Endothelial cell (in vitro differentiated cells): ENCODE measurements at places on chromosomes 7 and 10. TPM values are rescaled to one million over a fixed set of nuclear protein-coding genes. Genes with fewer than 3 reads are reported as not detected.
A peak's percentile ranks its signal among the peaks of the same experiment; 100 is the strongest.

GRCh38 chr10:131817866-131818509 lies 82.8 kb upstream of the PPP2R2D start:
- no peak for DNase-seq

The KLF14 gene
- not detected for total RNA-seq

GRCh38 chr10:57624856-57625592 lies 642.7 kb downstream of the IPMK start:
- DNase-seq, result no peak

GRCh38 chr7:100590077-100590737 lies 4.1 kb downstream of the FBXO24 start:
- no peak for DNase-seq

The LRRC18 gene
- not detected for total RNA-seq

The CYTH3 gene
- 24.3 TPM for total RNA-seq

DNA sequence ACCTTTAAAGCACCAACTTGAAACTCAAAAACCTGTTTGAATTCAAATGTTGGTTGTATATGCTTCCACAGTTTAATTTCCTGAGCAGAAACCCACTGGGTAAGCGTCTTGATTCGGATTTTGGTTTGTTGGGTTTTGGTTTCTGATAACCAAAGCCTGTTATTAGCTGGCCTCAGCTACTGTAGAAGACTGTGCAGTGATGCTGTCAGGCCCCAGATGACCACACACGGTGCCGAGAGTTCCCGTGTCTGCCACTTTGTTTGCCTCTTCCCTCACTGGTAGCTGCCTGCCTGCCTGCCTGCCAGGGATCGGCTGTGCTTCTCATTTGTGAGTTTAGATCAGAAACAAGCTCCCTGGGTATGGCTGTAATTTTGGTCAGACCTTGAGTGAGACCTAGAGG lies 5.6 kb downstream of the MDH2 start:
- DNase-seq, result no peak

The RAPGEF5 gene
- 135 TPM for total RNA-seq

The CNPY1 gene
- total RNA-seq, result not detected

GRCh38 chr10:22345301-22346095 lies at the start of gene SPAG6:
SPAG6 (plus strand) TSS chr10:22345496; CDS start chr10:22345612, 116 bp downstream.
- DNase-seq, result peak; percentile 76

DNA sequence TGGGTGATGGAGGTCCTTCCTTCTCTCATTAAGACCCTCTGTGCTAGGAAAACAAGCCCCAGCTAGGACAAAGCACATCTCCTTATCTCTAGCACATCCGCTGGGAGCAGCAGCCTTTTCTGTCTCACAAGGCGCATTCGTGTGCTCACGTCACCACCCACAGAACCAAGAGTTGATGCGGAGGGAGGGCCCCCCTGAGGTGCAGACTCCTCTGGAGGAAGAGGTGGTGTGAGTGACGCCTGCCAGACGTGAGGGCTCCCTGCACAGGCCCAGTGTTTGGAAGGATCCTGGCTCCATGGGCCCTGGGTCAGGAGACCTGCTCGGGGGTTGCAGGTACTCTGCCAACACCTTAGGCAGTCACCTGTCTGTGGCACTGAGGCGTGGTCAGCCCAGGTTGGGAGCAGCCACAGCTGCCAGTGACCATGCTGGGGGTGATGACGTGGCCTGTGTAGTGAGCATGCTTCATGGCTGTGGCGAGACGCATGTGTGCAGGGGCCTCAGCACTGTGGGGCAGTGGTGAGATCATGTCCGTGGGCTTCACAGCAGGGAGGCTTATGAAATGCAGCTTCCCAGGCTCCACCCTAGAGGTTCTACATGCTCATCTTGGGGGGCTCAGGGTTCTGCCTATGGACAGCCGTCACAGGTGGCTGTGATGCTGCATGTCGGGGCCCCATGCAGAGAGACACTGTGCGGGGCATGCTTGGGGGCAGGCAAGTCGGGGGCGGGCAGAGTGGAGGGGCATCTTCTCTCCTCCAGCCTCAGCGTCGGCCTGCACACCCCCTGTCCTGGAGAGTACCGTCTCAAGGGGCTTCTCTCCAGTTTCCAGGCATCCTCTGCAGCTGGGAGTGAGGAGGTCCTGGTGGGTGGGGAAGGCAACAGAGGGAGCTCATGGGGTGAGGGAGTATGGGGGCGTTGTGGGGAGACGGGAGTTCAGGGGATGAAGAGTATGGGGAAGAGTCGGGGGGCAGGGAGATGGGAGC lies 56.2 kb upstream of the DPYSL4 start:
- DNase-seq, result no peak

DNA sequence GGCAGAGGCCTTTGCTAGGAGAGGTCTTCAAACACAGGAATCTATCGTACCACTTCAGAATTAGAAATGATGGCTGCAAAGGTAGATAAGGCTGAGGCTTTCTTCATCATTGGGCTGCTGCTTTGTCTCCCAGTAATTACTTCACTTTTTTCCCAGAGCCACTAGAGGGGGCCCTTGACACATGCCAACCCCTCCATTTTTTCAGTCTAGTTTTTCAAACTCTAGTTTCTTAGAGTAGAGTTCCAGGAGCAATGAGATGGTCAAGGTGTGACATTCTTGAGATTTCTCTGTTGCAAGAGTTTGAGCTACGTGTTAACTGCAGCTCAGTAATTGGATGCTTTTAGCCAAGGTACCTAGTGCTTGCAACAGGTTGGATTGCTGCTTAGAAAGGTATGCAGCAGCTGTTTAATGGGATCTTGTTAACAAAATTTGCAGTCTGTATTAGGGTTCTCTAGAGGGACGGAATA lies 33.8 kb upstream of the RBM20 start:
- DNase-seq, result peak; percentile 67

DNA sequence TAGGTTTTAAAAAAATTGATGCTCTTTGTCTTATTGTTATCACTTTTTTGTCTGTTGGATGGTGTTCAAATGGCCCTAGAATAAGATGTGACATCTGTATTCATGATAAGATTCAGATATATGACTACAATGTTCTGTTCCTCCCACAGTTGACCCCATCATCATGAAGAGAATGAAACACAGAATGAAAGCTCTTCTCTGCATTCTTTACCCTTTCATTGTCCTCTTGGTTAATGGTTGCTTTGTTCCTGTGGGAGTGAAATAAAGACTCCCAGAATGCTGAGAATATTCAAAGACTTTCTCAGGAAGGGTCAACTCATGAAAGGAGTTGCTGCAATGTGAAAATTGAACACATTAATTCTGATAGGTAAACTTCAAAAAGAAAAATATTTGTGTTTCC lies 1015.8 kb downstream of the SORCS3 start:
- DNase-seq, result no peak

GRCh38 chr7:118153551-118154177 lies 30.3 kb upstream of the LSM8 start:
- DNase-seq, result peak; percentile 42

GRCh38 chr7:30726296-30727006 lies 25.5 kb upstream of the INMT start:
- no peak for DNase-seq

The INMT gene
- total RNA-seq, result 1.4 TPM

DNA sequence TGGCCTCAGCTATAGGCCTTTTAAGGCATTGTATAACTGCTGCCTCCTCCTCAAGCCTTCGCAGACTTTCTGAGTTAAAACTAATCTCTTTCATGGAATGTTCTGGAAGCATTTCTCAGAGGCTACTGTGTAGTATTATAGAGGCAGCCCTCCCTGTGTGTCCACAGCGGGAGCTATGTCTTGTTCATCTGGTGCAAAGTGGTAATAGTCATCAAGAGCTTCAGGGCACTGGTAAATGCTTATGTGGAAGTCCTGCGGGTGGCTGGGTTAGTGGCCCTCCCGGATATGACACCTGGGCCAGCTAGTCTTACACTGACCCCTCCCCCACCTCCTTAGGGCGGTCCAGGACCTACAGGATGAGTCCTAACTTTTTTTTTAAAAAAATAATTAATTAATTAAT lies 2.2 kb upstream of the ABHD11 start:
- no peak for DNase-seq

DNA sequence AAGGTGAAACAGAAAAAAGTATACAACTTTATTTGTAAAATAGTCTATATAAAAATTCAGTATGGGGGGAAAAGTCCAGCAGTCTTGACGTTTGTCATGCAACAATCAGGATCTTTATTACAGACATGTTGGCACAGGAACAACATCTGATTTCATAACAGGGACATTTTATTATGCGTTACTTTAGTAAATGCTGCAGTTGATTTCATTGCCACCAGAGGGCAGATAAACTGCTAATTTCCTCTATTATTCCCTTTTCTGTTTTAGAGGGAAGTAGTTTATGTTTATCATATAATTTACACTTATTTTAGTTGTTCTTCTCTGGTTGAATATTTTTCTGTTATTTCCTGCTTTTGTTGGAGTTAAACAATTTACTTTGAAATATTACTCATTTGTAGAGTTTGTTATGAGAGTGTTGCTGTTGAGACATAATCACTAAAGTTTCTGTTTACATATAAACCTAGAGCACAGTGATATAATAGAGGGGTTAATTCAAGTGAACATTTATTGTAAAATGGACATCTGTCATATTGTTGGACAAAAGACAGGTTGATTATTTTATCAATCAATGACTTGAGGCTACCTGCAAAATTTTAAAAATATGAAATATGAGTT lies 3.3 kb downstream of the PLXDC2 start:
- DNase-seq, result no peak
